ENCODE measurements at places on chromosomes 11 and 22.

GRCh38 chr22:25753252-25753651 is 11.3 kb downstream of the MYO18B start:
- no peak for DNase-seq

DNA sequence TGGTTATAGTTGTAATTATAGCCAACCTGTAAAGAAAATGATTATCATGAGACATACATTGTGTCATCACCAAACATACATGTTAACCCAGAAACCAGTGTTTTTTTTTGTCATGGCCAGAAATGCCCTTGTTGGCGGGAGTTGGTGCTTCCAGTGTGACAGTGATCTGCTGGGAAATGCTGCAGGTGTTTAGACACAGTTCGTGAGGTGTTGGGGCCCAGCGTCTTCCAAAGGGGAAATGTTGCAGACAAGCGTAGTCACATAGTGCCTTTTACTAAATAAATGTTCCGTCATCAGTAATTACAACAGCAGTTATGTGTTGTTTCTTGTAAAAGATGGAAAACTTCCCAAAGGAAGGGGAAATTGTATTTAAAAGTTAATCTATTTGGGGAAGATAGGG is 92.6 kb upstream of the GAL start:
- no peak for DNase-seq

DNA sequence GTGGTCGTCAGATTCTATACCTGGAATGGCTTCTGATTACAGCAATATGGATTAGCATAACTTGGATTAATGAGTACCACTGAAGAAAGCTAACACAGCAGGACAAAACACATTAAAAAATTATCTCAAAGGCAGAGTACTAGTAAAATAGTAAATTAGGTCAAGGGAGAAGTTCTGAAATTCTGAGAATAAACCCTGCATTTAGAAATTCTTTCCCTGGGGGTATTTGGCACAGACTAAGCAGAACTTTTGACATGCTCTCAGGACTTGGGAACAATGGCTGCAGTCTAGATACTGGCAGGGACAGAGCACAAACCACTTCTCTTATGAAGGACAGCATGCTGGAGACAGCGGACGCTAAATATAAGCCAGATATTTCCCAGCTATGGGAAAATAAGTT is 85.6 kb upstream of the GRIA4 start:
- no peak for DNase-seq

GRCh38 chr11:83033972-83034672 is 37.6 kb downstream of the RAB30 start:
- no peak for DNase-seq

DNA sequence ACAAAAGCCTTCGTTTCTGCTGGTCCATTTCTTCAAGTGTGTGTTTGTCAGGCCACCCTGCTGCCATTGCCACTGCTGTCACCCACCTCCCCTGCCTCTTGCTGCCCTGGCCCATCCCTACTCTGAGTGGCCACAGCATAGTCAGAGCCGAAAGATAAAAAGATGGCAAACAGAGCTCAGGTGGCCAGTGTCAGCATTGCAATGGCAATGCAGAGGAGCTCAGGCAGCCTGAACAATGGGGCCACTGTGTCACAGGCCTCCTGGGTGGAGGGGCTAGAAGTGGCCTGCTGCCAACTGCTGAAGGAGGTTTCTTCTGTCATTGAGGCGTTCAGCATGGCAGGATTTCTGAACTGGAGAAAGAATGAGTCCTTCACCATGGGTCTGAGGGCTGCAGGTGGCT is 137.1 kb downstream of the CSNK2A3 start:
- DNase-seq = no peak

GRCh38 chr22:43739851-43740379 is 72.2 kb downstream of the EFCAB6 start:
- no peak for DNase-seq

GRCh38 chr11:120815319-120816100 is 208.4 kb upstream of the TBCEL start:
- no peak for DNase-seq

DNA sequence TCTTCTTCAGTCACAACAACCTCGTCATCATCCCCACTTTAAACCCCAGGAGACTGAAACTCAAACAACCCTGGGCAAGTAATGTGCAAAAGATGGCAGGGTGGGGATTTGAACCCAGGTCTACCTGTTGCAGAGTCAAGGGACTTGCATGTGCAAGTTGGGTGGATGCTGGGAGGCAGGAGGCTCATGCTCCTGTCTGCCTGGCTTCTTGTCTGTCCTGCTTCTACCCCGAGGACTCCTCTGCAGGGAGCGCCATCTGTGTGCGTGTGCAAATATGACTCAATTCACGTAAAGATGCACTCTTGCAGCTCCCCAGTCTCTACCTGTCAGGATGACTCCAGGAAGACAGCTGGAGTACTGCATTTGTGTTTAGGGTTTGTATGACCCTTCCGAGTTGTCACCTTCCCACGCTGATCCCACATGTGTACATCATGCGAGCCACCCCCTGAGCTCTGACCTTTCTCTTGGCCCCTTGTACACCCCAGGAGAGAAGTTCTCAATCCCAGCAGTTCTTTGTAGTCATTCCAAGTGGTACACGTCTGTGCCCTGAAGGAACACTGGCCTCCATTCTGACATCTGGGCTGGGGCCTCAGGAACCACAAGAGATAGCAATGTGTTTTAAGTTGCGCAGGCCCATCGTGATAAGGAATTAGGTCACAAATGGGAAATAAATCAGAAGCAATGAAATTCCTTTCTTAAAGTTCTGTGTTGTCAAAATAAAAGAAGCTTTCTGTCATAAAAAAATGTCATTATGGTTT is 95.7 kb downstream of the CWC15 start:
- no peak for DNase-seq

DNA sequence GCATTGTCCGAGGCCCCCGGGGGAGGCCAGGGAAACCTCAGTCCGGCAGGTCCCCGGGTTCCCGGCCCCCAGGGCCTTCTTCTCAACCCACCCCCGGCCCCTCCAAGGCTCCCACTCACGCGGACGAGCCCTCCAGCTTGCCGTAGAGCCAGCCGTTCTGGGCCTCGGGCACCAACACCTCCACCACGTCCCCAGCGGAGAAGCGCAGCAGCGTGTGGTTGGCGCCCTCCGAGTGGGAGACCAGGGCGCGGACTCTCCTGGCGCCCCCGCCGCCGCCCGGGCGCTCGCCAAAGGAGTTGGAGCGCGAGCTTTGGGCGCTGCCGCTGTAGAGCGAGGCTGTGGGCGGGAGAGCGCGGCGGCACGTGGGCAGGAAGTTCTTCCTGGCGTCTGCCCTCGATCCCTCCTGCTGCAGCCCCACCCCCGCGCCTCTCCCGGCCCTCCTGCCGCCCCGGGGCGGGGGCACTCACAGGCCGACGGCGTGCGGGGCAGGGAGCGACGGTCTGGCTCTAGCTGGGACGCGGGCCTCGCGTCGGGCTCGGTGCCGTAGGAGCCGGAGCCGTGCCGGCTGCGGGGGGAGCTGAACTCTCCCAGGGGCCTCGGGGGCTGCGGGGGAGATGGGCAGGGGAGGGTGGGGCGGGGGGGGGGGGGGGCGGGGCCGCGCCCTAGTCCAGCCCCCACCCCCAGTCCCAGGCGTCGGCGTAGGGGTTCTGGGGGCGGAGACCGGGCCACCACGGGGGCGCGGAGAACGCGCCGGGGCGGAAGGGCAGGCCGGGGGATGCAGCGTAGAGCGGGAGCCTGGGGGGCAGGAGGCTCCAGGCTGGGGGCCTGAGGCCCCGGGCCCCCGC is 4.9 kb upstream of the SLC16A8 start:
- DNase-seq = no peak

- DNase-seq = no peak
Observed at GRCh38 chr11:16179676-16180075, 176.7 kb downstream of the SOX6 start.

DNA sequence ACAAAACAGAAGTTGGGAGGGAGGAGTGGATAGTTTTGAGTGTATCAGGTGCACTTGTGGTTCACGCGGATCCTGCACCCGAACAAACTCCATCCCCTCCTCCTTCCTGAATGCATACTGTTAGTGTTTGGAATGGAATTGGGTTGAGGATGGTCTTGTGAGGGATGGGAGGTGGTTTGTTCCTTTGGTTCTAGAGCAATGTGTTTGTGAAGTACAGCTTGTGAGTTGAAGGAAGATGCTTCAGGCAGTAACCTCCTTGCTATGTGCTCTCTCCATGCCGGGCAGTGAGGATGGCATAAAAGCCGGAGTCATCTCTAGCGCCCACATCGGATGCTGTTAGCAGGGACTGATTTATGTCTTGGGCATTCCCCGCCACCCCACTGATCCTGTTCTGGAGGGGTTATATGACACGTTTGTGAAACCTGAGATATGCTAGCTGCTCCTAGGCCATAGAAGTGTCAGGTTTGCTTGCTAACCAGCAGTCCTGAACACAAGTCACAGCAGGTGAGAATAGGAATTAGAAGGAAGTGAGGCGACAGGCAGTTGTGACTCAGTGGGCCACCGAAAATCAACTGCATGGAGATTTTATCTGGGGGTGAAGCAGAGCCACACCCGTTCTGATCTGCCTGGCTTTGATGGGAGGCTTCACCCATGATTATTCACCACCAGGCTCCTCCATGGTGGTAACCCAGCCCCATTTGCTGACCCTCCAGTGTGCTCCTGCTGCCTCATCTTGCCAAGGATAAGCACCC is 2.2 kb downstream of the BCR start:
- peak; percentile 66 for DNase-seq

DNA sequence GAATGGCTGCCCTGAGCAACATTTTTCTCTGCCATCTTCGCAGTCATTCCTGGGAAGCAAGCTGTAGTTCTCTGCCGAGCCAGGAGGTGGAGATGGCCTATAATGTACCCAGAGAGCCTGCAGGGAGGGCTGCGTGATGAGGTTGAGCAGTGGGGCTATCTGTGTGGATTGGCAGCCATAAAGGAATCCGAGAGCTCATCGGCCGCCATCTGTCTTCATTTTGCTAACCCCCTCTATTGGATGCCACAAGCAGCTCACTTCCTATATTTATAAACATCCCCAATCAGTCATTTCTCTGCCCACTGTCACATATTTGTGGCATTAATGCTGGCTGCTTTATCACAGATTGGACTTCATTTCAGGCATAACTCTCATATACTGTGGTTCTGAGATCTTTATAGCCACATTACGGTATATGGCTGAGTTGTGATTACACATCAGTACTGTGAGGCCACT is 209.5 kb downstream of the NTM start:
- peak; percentile 2 for DNase-seq

GRCh38 chr11:2313051-2313951 is 11.5 kb downstream of the TSPAN32 start:
- no peak for DNase-seq

Data from stimulated activated naive B cell treated with anti-CD40 and anti-IgM and Interleukin-4, amounts not matched to agents 10 μg/mL and 1 μg/mL and 100 μg/mL, for 72 hours (primary cell).